ENCODE measurements at places on chromosomes 5 and 9.

GRCh38 chr9:108045851-108046250 lies 556.3 kb upstream of the KLF4 start:
- DNase-seq, result no peak

DNA sequence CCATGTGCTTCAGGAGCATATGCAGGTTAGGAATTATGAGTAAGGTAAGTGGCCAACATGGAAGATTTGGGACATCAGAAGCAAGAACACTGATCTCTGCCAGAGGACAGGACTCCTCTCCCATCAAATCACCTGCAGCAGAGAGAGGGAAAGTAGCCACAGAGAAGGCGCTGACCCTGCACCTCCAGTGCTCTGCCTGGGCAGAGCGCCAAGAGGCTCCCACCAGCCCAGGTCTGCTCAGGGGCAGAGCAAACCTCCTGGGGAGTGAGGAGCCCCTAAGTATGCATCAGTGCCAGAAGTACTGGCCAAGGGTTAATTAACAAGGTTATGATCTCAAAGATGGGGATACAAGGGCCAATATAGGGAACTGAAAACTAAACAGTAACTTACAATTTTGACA lies 545.3 kb upstream of the TRPC7 start:
- DNase-seq, result no peak

DNA sequence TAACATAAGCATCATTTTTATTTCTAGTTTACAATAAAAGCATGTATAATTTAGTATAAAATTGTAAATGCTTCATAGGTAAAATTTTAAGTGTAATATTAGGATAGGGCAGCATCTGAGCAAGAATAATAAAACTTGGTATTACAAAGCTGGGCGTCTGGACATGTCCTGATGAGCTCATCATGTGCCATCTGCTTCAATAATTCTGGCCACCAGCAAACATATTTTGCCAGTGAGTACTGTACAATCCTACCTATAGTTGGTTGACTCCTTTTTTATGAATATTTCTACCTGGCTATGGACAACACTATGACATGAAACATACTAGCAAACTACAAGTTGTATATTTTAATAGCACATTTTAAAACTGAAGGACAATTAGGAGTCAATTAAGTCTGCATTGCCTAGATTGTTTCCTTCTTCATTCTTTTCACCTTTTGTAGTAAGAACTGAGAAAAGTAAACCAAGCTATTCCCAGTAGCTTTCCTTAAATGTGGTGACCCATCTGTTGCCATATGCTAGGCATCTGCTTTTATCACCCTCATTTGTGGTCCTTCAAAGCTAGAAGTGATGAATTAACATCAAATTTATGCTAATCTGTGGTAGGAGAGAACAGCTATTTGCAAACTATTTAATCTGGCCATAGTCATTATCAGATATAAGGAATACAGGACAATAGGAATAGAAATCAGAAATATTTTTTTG lies 23.4 kb downstream of the LURAP1L start:
- peak; percentile 91 for DNase-seq

DNA sequence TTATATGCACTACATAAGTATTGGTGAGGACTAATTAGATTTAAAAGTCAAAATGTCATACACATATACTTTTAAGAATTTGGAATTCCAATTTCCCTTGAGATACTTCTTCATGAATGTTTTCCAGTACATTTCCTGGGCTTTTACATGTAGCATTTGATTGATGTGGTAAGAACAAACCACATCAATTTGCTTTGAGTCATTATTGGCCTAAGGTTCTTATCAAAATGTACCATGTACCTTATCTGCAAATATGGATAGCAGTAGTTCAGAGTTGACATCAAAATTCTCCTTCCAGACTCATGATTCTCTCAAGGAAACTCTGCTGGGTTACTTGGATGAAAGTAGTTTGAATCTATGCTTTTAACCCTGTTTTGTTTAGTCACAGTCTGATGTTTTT lies 2.5 kb downstream of the CAST start:
- no peak for DNase-seq

GRCh38 chr5:150263375-150263775 lies 26.2 kb downstream of the CAMK2A start:
- no peak for DNase-seq

DNA sequence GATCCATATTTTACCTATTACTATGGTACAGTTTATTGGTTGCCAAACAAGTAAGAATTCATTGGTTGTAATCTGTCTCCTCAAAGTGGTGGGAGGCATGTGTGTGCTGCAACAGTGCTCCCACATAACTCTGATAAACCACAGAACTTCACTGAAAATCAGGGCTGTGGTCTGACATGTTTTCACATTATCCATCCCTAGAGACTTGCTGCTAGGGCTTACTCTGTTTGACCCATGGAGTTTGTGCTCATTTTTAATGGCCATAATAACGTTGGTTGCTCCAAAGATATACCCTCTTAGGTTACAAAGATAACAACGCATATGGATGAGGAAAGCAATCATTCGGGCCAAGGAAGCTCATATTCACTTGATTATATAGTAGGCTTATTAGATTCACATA lies 37.0 kb downstream of the HACD4 start:
- no peak for DNase-seq

DNA sequence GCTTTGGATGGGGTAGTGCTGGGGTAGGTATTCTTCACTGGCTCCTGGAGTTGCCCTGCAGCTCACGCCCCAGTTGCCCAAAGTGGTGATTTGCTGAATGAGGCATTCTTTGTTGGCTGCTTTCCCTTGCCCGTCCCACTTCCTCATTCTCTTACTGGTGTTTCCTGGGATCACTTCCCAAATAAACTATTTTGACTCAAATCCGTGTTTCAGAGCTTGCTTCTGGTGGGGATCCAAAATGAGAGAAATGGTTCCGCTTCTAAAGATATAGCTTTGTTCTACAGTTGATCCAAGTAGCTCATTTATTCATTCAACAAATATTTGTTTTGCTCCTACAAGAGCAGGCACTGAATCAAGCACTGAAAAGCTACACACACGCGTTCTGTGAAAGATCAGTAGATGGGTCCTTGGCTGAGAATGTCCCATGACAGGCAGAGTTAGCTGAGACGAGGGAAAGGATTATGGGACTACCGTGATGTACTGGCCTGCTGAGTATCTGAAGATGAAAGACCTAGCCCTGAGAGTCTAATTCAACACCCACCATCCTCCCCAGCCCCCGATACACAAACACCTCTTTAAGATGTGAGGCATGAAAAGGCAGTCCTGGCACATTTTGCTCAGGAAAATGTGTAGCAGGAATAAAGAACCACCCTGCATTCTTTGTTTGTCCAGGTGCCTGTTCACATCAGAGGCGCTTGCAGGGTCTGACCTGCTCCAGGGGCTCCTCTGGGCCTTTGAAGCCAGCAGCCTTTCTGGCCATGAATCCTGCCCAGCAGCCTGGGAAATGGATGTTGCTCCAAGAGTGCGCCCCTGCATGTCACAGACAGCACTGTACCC lies 143.1 kb upstream of the RANBP3L start:
- DNase-seq, result peak; percentile 77

DNA sequence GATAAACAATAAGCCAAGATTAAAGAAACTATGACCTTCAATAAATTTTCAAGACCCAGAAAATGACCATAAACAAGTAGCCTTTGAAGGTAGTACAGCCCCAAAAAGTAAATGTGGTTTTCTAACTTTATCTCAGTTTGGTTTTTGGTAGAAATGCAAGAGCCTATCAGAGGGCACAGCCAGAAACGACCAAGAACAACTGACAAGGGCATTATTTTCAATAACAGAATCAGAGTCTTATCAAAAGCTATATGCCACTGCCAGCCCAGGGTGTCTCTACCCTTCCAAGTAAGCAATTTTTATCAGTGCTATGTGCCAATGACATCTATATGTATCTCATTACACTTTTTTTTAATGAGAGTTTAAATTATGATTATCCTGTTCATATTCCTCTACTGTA lies 11.8 kb upstream of the SPINK6 start:
- DNase-seq, result no peak

DNA sequence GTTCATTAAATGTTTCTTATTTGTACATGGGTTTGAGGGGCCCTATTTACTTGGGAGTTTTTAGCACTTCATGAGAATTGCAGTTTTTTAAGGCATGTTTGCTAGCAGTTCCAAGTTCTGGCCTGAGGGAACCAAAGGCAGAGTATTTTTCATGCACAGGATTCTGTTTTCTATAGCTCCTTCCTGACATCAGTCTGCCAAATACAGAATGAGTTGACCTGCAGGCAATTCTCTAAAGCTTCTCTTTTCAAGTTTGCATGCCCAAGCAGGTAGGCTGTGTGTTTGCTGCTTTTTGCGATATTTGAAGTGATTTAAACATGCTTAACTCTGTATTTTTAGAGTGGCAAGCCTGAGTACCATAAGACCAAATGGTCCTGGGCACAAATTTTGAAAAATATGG lies 75.8 kb downstream of the AOPEP start:
- peak; percentile 49 for DNase-seq

DNA sequence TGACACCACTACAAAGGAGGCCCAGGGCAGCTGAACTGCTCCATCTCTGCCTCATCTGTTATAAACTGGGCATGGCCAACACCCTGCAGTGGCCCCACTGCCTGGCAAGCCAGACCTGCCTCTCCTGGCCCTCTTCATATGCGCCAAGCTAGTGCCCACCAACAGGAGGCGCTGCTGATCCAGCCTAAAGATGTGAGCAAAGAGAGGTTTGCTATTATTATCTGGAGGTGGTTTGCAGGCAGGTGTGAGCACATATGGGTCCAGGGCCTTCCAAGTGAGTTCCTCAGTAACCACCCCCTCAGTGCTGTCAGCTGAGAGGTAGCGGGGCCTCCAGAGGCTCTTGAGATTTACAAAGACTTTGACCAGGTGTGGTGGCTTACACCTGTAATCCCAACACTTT lies 232.2 kb downstream of the SYK start:
- no peak for DNase-seq

DNA sequence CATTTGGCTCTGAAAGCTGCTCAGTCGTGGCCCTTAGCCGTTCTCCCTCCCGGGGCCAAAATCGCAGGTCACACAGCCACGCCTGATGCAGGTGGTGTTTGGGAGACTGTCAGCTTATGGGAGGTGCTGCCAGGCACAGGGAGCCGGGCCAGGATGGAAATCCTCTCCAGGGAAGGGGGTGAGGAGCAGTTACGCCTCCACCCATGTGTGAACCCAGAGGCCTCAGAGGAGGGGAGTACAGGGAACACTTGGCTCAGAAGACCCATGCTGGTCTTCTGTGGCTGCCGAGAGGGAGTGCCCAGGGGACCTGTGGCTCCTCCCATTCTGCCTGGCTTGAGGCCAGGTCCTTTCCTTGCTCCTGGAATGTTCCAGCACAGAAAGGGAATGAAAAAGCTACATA lies 3.6 kb upstream of the OLFM1 start:
- no peak for DNase-seq

GRCh38 chr5:56003179-56003578 lies 8.4 kb upstream of the IL6ST start:
- peak; percentile 87 for DNase-seq

DNA sequence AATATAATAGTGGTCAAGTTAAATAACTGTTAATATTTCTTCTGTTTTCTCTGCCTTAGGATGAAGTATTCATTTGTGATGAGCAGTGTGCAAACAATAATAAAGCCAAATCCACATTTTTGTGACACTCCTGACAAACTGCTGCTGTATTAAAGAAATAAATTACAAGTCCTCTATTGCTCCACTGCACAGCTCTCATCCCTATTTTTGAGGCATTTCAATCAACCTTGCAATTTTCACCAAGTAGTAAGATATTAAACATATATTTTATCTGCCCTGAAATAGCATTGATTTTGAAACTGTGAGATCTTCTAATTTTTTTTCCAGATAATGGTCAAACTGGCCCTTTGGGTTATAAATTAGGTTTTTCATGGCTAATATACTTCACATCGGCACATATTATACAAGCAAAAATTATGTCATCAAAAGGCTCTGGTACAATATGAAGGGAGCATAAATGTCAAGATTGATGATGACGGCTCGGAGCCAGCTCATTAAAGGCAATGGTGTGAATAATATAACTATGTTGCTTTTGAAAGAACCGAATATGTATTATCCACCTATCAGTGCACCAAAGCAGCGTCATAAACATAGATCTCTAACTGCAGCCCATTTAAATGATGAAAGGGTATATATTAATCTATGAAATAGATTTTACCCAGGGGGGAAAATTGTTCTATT lies 764.9 kb downstream of the DNAH5 start:
- no peak for DNase-seq

DNA sequence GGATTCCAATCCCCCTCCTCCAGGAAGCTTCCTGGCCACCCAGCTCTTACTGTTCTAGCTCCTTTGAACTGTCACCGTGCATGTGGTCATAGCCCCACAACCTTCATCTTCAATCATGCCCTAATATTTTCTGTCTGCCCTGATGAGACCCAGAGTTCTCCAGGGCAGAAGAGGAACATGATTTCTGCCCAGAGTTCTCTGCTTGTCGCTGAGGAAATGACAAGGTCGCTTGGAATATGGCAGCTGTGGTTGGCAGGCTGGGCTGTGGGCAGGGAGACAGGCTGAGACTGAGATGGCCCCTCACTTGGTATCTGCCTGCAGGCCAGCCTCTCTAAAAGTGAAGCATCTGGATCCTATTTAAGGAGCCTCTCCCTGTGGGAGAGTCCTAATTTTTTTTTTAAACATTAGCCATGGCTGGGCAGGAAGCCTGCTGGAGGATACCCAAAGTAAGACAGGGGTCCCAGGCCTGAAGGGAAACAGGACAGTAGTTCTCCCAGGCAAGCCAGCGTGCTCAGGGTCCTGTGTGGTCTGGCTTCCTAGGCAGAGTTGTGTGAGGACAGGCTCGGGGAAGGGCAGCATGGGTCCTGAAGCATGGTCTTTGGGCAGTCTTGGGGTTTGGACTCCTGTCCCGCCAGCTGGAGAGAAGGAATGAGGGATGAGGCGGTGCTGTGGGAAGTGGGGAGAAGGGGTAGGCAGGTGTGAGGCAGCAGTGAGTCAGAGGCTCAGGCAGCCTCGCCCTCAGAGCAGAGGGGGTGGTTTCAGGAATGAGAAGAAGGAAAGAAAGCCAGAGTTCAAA lies 242.1 kb downstream of the FSTL4 start:
- peak; percentile 86 for DNase-seq

- no peak for DNase-seq
Measured at GRCh38 chr9:112535811-112536210, 49.2 kb downstream of the KIAA1958 start.

DNA sequence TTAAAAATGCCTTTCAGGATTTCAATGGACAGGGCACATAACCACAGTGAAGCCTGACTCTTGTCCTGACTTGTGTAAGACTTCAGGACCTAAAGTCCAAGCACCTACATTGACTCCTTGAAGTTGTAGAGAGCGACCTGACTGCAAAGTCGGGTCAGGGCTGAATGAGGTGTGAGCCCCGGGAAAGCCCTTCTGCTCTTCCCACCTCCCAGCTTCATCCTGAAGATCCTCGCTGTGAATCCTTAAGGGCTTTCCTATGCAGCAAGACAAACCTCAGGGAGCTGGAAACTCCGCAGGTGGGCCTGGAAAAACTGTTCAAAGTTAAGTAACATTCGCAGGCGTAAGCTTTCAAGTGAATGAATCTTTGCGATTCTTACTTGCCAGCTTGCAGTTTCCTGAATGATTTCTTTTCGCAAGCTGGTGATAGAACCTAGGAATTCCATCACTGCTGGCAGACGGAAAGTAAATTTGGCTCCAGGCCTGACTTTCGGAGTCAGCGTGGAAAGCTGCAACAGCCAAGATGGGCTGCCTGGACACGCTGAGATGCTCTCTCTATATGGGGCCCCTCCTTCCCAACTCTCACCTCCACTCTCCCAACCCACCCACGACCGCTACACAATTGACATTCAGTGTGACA lies 10.9 kb downstream of the SEMA5A start:
- peak; percentile 64 for DNase-seq

All from bronchial epithelial cell (primary cell).